Umbilical cord (tissue), 2 donors: ENCODE measurements at places on chromosomes 1 and 21. TPM values are rescaled to one million over a fixed set of nuclear protein-coding genes. Genes with fewer than 3 reads are reported as not detected.

LMX1A gene
- total RNA-seq, result 0.72 TPM

GRCh38 chr1:1033731-1034438 lies 14.0 kb downstream of the AGRN start:
- no peak for DNase-seq

LCE2B gene
- total RNA-seq, result not detected

CDK18 gene
- total RNA-seq, result 11.6 TPM

GRCh38 chr1:150065184-150065871 lies 2.2 kb upstream of the VPS45 start:
- peak; percentile 42 for DNase-seq

DNA sequence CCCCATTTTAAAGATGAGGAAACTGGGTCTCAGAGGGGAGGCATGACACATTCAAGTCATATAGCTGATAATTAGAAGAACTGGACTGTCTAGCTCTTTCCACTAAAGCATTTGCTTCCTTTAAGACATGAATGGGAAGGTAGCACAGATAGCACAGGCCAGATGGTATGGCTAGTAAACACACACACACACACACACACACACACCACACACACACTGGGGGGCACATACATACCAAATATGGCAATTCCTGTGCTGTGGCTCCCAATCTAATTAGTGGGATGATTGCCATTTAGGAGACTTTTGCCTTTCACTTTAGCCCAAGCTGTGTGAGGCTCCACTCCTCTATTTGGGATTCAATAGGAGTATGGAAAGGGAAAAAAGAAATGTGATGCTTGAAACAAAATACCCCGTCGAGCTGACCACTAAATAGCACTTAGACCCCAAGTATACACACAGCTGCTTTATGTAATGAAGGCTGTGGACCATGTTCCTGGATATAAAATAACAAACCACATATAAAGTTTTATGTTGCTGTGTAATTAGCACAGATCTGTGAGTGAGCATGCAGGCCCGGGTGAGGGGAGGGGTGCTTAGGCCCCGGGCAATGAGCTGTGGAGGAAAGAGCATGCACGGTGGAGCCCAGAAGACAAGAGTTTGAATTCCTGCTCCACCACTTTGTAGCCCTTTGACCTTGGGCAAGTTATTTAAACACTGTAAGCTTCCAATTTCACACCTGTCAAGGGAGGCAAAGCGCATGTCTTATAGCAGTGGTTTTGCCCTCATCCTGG lies 6.8 kb upstream of the TRABD2B start:
- DNase-seq, result no peak

CMPK1 gene
- total RNA-seq, result 157 TPM

GRCh38 chr1:212607913-212608391 lies 609 bp upstream of the ATF3 start:
- no peak for DNase-seq

RGS8 gene
- total RNA-seq, result 5.3 TPM

DNA sequence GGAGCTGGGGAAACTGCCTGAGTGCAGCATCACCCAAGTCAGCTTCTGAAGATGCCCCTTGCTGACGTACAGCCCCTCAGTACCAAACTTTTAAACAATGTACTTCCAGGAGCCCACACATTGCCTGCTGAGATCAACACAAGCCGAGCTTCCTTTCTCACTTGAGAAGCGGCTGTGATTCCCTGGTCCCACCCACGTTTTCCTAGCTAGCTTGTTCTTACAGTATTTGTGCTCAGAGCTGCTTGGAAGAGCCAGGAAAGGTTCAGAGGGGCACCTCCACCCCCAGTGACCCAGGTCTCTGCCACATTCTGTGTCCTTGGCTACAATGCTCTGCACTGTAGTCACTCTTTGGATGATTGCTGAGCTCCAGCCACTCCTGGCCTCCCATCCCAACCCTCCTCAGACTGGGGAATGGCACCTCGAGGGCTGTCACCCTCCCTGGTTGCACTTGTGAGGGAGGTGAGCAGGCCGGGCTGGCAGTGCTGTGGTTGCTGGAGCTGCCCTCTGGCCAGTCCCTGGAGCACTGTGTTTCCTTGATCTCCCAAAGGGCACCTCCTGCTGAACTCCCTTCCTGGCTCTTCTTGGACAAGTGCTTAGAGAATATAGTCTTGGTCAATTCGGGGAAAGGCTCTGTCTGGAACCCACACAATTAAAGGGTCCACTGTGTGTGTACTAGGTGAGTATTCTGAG lies 355.1 kb downstream of the AJAP1 start:
- DNase-seq, result no peak

DNA sequence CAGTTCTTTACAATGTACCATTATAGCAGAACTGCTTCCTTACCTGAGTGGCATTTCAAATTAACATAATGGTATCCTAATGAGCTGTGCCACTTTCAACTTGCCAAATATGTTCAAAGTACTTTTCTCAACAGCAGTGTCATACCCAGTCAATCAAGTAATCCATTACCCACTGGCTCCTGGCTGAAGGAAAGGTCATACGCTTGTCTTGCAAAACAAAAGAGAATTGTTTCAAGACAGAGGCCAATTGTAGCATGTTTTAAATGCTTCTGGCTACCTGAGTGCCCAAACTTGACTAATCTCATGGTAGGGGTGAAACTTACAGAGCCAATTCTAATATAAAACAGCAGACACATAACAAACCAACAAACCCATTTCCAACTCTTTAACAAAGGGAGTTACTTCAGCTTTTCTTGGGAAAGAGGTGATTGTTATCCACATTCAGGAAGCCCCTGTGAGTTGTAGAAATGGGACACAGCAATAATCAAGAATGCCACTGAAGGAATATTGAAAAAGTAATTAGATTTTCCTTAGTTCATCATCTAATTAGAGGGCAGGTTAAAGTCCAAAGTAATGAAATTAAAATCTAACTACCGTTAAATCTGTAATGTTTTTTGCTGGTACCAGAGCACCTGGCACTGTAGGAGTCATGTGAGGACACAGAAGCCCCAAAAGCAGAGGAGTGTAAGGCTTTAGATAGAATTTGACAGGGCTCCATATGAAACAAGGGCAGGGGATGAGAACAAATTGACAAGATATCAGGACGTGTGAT lies 241.9 kb downstream of the RWDD3 start:
- no peak for DNase-seq

PPM1J gene
- total RNA-seq, result not detected

- DNase-seq, result no peak
Measured at GRCh38 chr1:101298663-101299062, 61.8 kb downstream of the S1PR1 start.

DNA sequence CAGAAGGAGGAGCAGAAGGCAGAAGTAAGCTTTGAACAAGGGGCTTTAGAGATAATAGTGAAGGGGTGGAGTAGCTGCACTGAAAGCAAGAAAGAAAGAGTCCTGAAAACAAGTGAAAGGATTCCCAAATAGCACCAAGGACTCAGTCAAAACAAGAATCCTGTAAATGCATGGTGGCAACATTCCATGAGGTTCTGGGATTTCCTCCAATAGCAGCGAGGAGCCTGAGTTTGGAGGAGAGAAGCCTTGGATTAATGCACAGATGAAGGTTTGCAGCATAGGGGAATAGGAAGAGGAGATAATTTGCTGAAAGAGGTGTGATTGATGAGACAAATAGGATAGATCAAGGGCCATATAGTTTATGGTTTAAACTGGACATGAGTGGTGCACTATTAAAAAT lies 10.9 kb downstream of the KRTAP22-2 start:
- no peak for DNase-seq

FAM78B gene
- 13.5 TPM for total RNA-seq

GREM2 gene
- 4.8 TPM for total RNA-seq

GRCh38 chr1:145980457-145980994 lies 15.9 kb downstream of the TXNIP start:
- DNase-seq, result no peak

- no peak for DNase-seq
Measured at GRCh38 chr1:109482791-109483671, 674 bp upstream of the ATXN7L2 start.

PHF13 gene
- 20.9 TPM for total RNA-seq

PADI2 gene
- total RNA-seq, result 8.4 TPM

LCE1C gene
- not detected for total RNA-seq

FNDC5 gene
- total RNA-seq, result 11.3 TPM

DNA sequence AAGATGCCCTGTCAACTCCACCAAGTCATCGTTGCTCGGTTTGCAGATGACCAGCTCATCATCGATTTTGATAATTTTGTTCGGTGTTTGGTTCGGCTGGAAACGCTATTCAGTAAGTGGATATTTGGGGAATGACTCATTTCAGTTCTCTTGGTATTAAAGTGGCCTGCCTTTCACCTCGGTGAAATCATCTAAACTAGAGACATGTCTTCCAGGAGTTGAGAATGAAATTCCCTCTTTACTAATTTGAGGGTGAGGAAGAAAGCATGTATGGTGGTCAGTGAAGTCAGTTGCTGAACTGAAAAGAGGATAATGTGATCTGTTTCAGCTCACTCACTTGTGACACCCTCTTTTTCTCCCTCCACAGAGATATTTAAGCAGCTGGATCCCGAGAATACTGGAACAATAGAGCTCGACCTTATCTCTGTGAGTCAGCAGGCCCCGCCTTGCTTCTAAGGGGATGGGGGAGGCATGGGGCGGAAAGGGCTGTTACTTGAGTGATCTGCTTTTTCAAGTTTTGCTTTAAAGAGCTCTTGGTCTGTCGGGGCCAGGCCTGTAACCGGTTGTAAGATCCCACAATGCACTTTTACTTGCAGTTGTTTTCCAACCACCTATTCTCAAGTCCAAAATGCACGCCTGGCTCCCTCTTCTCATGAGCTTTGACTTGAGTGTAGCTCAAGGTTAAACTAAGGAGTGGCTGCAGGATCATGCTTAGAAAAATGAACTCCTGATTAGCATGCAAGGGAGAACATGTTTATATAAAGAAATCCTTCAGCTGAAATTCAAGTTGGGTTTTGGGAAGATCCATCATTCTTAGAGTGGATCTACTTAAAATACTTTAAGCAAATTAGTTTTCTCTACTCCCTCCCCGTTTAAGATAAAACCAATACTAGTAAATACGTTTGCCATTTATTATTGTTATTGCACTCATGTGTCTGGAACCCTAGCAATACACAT lies 59.8 kb downstream of the CAPN2 start:
- peak; percentile 89 for DNase-seq

PRRC2C gene
- total RNA-seq, result 30.8 TPM

ABCG1 gene
- 6.5 TPM for total RNA-seq

CLDN19 gene
- total RNA-seq, result not detected

USP33 gene
- total RNA-seq, result 76.1 TPM

RIMS3 gene
- total RNA-seq, result 5.8 TPM

GRCh38 chr21:42261829-42262200 lies 42.9 kb downstream of the ABCG1 start:
- DNase-seq, result no peak

HOOK1 gene
- 6.3 TPM for total RNA-seq

DNA sequence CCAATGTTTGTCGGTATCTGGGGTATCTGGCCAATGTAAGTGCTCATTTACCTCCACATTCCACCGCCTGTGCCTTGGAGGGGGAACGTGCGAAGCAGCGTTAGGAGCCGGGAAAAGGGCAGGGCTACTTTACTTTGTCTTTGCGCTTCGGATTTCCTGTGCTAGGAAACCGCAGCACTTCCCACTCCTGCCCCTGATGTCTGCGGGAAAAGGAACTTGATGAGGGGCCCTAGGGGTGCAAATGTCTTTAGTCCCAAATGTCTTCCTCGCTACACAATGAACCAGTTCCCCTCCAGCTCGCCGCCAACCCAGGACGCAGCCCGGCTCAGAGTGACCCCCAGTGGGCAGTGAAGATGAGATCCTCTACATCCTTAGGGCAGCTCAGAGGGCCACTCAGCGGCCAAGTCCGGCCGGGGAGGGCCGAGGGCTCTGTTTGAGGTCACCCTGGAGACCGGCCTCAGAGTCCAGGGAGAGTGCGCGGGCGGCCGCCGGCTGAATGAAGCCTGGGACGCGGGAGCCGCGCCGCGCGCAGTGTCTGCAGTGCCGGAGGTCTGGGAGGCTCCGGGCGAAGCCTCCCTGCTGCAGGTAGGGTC lies at the start of gene DYNLT5:
Gene DYNLT5, plus strand, starts transcription at position 460 of the 593 bp plus-strand sequence. CDS start 2,200 bp downstream, outside the sequence.
- peak; percentile 48 for DNase-seq

DNA sequence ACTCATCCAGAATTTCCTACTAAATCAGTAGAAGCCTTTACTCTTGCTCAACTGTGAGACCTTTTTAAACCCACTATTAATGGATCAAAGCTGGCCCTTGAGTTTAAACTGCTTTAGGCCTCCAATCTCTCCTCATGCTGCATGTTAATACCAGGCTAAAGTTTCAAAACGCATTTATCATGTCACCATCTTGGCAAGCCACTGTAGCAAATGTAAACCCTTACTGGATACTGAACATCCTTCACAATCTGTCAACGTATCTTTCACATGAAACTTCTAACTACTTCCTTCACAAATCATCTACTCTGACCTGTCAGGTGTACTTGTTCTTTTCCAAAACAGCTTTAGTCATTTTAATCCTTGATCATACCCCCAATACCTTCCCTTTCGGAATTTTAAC lies 3.0 kb downstream of the PAXBP1 start:
- no peak for DNase-seq

DNA sequence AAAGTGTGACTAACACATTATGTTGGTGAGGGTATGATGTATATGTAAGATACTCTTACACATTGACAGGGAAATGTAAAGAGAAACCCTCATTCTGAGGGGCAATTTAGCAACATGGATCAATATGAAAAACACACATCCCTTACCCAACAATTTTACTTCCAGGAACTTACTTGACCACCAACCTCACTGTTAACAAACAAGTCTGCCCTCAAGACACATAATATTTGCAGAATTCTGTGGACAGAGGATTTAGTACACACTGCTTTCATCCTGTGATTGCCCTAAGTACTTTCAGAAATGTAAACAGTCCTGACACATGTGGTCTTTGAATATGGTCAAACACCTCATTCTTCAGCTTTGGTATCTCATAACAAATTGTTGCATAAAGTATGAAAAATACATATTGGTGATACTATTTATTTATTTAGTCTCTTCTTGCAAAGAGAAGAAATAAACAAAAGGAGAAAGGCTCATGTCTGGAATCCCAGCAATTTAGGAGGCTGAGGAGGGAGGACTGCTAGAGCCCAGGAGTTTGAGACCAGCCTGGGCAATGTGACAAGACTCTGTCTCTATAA lies 6.9 kb downstream of the USP48 start:
- DNase-seq, result no peak

FAM163A gene
- 3.6 TPM for total RNA-seq

DNA sequence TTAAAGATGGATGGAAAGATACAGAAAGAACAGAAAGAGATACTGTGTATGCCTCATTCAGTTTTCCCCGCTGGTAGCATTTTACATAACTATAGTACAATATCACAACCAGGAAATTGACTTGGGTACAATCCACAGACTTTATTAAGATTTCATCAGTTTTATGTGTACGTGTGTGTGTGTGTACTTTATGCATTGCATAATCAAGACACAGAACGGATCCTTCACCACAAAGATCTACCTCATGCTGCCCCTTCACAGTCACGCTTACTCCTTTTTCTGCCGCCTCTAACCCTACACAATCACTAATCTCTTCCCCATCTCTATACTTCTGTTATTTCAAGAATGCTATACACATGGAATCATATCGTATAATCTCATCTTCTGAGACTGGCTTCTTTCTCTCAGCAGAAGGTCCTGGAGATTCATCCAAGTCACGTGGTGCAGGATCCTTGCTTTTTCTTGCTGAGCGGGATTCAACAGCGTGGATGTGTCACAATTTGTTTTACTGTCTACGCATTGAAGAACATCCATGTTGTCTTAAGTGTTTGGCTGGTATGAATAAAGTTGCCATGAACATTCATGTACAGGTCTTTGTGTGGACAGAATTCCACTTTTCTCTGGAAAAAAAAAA lies 76.7 kb downstream of the SLC35F3 start:
- DNase-seq, result no peak

- no peak for DNase-seq
Measured at GRCh38 chr21:44084496-44085241, 22.5 kb upstream of the PWP2 start.

TNFRSF1B gene
- total RNA-seq, result 14.0 TPM

KRTAP12-4 gene
- total RNA-seq, result not detected

DCDC2B gene
- total RNA-seq, result 0.72 TPM

LRRC42 gene
- total RNA-seq, result 27.2 TPM

ZRANB2 gene
- 45.0 TPM for total RNA-seq
